KG1 (cell line): ENCODE measurements at places on chromosomes 6 and 20.

DNA sequence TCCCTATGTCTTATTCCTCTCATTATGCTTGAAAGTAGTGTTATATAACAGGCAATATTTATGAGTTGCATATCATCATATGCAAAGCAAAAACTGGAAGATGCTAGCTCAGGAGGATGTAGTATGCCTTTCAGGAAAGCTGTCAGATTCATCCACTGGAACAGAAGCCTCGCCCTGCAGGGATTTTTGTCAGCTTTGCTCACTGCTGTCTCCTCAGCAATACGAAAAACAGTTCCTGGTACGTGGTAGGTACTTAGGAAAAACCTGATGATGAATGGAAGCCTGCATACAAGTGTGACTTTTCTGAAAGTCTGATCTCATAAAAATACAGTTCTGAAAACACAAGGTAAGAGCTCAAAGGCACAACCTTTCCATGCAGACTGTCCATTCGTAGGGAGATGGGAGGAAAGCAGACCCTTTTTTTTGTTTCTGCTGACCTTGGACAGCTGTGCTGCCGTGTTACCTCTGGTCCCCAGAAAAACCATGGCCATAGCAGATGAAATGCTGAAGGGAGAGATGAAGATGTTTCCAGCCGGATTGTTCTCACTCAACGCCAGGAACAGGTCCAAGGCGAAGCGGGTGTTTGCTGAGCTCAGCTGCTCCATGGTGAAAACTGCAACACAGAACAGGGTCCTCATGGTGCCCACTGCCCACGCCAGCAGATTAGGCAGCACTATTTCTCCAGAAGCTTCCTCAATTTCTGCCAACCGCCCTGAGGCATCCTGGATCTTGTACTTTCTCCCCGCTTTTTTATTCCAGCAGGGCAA, 1.5 kb downstream of the SERPINB1 start:
- DNase-seq = no peak

DNA sequence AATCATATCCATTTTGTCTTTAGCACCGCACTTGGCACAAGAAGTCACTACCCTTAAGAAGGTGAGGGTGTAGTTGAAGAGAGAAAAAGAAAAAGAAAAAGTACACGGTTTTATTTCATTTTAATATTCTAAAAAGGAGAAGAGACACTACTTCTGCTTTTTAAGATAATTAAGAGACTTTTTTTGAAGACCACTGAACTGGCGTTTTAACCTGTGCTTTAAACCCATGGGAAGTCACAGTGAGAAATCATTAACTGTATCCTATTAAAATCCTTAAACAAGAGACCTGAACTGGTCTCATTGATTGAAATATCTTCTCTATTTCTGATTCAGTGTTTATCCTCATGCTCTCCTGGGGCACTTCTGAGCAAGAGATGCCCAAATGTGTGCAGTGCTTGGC, 243.5 kb downstream of the TMEM242 start:
- DNase-seq = no peak

- no peak for DNase-seq
Observed at GRCh38 chr6:35489995-35490791, 6.7 kb downstream of the TEAD3 start.

DNA sequence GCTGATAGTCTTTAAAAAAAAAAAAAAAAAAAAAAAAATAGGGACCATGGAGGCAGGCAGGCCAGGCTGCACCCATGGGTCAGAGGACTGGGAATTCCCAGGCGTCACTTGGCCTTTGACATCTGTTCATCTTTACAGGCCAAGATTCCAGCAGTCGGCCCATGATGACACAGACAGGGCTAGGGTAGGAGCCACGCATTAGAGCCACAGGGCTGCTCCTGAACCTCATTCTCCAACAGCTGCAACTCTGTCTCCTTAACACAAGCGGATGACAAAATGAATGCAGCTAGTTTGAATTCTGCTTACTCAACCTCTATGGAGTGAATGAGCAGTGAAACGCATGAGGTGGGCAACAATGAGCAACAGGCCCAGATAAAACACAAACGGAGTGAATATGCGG, 126.4 kb downstream of the LY86 start:
- no peak for DNase-seq

DNA sequence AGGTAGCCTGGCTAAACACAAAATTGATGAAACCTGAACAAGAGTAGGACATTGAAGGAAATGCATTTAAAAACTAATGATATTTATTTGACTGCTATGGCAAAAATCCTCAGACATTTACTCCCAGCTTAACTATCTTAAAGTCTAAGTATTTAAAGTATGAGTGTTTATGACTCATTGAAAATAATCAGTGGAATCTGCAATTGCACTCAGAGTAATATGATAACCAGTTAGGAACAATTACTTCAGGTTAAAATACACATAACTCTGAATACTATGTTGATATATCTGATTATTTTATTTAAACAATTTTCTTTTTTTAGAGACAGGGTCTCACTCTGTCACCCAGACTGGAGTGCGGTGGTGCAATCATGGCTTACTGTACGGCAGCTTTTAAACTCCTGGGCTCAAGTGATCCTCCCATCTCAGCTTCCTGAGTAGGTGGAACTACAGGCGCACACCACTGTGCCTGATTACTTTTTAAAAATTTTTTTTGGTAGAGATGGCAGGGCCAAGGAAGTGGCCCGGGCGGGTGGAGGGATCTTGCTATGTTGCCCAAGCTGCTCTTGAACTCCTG, 43.9 kb downstream of the FILIP1 start:
- DNase-seq = no peak

- DNase-seq = no peak
Observed at GRCh38 chr20:18001131-18001921, 32.5 kb downstream of the MGME1 start.

GRCh38 chr6:167756597-167756996, 70.1 kb upstream of the AFDN start:
- DNase-seq = no peak

DNA sequence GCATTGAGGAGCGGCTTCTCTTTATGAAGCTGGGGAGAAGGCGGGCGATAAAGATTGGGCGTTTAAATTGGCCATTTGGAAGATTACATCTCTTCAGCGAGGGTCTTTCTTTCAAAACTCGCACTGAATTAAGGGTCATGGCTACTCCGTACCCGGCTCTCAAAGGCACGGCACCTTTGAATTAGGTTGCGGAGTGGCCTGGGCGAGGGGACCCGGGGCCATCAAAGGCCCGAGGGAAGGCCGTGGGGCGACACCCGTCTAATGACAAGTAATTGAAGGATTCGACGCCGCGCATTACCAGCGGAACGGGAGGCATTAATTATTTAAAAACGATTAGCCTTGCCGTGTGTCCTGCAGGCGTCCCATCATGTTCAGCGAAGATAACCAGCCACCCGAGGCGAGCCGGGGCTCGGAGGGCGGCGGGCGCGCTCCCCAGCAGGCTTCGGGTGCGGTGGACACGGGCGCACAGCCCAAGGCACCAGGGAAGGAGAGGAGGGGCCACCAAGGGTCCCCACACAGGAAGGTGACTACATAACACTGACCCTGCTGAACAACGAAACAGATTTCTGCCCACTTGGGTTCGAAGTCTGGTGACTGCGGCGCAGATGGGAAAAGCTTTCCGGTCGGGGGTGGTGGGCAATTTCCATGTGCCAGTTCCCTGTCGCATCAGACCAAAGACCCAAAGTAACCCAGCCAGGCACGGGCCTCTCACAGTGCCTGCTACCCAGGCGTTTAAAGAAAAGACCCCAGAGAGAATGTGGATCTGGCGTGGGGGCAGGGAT, 7.4 kb downstream of the FOXA2 start:
- no peak for DNase-seq

GRCh38 chr6:108361312-108361932, 66.6 kb downstream of the AFG1L start:
- DNase-seq = no peak

DNA sequence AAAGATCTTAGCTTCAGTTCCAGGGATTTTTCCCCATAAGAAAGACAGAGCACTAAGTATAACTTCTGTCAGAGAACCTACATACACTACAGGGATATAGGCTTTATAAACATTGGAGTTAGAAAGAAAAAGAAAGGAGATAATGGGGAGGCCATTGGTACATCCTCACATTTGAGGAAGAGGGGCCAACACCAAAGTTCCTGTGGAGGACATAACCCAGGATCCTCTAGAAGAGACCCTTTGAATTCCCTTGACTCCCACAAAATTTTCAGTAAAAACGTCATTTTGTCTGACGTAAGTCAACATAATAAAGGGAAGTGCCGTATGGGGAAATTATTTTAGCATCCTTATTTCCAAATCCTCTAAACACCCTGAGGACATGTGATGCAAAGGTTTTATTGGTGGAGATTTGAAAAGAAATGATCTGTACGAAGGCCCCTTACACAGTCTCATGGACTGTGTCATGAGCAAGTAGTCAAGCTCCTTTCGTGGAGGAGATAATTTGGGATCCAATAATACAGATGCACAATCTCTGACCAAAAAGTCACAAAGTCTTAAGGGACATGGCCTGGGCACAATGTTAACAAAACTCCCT, 33.2 kb downstream of the HLA-DRA start:
- DNase-seq = no peak

- DNase-seq = no peak
Observed at GRCh38 chr6:161100072-161100471, 108.5 kb downstream of the MAP3K4 start.

DNA sequence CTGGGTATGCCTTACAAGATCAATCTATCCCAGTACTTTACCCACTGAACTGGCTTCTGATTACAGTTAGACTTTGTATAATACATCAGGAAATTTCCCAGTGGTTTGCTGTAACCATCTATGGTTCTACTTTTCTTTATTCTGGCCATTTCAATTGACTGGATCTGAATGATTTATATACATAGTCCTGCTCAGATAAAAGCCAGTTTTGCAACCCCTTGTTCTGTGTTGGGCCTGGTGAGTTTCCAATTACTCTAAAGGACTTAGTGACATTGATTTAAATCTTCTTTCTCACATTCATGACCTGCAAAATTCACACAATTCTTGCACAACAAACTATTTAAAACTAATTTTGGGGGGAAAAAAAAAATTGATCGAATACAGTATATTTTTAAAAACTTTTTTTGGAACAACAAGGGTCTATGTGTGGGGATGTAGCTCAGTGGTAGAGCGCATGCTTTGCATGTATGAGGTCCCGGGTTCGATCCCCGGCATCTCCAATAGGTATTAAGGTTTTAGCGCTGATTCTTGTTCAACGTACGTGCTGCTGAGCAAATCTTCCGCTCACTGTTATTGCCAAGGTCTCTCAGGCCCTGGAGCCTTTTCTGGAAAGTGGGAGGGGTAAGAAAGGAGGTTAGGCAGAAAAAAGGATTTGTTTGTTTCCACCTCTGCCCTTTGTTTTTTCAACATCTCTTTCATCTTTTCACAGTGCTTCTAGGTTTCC, 117.5 kb downstream of the GPX5 start:
- peak; percentile 49 for DNase-seq

DNA sequence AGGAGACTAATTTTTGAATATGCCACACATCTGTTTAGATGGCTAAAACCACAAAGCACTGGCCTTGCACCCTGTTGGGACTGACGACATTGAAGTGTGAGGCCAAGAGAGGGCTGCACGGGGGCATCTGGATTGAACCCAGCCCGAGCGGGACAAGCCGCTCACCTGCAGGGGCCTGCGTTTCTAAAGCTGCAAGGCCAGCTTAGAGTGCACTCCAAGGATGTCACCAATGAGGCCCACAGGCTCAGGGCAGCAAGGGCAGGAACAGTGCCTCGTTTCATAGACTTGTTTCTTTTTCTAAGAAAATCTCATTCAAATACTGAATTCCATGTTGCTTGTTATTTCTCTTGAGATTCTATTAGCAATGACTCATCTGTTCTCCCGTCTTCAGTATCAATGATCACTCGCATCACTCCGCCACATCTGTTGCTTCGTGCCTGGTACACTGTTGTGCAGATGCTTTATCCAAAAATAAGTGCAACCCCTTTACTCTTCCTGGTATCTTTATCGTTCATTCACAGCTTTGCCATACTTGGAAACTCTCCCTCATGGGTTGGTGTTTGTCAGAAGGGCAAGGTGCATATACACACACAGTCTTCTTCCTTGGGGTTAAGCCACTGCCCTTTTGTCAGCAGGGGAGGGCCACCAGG, 120.1 kb downstream of the IRF4 start:
- no peak for DNase-seq

DNA sequence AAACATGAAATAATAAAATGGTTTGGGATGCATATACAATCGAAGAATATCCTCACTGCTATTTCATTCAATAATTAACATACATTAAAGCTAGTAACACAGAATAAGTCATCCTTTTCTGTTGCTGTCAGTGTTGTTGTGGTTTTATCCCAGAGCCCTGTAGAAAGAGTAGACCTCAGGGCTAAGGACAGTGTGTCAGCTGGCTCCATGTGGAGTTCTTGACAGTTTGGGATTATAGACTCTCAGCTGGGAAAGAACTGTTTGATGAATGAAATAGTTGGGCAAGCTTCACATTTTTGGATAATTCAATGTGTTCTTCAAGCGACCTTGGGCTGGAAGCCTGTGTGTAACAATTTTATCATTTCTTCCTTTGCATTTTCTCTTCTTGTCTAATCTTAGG, 10.1 kb downstream of the UTRN start:
- DNase-seq = no peak

DNA sequence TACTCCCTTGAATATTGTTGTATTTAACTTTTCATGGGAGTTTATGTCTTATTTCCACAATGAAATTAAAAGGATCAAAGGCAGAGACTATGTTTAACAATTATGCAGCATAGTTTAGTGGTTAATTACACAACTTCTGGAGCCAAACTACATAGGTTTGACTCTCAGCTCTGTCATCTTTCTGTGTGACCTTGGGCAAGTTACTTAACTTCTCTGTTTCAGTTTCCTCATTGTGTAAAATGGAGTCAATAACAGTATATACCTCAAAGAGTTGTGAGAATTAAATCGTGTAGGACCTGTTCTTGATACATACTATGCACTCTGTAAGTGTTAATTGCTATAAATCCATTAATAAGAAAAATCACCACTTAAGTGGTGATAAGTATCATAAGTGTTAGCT, 48.3 kb downstream of the BTBD9 start:
- DNase-seq = no peak

DNA sequence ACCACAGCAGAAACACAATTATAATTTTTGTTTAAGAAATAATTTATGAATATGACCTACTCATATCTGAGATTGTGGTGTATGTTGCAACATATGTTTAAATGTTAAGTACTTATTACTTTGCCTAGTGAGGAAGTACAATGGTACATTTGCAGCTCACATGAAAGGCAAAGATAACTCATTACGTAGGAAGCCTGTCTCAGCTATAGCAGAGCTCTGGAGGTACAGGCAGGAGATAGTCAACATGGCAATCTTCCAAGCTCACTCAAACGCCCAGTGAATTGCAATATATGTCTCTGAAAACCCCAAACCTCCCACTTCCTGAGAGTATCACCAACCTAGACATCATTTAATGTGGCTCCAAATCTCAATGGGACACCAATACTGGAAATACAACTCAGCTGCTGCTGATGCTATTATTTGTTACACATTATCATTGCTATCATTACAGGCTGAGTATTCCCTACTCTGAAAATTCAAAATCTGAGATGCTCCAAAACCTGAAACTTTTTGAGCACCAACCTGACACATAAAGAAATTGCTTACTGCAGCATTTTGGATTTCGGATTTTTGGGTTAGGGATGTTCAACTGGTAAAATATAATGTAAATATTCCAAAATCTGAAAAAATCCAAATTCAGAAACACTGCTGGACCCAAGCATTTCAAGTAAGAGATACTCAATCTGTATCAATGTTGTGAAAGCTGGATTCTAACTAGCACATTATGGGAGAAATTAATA, 25.1 kb upstream of the GSTA4 start:
- DNase-seq = peak; percentile 8
